Activated T-helper 2 cell treated with anti-CD3 and anti-CD28 coated beads, Interferon-gamma antibody, Interleukin-2, Interleukin-4, amounts not matched to agents 10 μg/mL and 5 μg/mL and 100 μg/mL, durations not matched to agents 14 hours and 24 hours and 36 hours (primary cell): ENCODE measurements at places on chromosomes 13 and 19.

- peak; percentile 47 for DNase-seq
Observed at GRCh38 chr19:17294051-17294891, 9.0 kb downstream of the ABHD8 start.

- no peak for DNase-seq
Observed at GRCh38 chr19:43812688-43813087, 10.4 kb upstream of the LYPD5 start.

GRCh38 chr13:79679334-79679733 lies 198.4 kb downstream of the NDFIP2 start:
- no peak for DNase-seq

DNA sequence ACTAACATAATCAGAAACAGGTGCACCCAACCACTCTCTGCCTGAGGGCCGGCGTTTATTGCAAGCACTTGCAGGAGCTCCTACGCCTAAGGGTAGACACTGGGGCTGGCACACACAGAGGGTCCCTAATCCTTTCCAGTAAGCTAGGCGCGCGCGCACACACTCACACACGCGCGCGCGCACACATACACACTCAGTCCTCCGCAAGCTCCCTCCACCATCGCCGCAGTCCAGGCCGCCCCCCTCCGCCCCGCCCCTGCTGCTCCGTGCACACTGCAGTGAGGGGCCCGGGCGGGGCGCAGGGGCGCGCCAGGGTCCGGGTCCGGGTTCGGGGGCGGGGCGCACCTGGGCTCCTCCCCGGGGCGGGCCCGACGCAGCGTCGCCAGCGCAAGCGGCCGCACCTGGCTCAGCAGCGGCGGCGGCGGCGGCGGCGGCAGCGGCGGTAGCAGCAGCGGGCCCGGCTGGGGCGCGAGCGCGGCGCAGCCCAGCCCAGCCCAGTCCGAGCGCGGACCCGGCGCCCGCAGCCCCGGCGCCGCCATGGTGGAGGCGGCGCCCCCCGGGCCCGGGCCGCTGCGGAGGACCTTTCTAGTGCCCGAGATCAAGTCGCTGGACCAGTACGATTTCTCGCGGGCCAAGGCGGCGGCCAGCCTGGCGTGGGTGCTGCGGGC lies at the start of gene CAMSAP3:
TSS of gene CAMSAP3 (plus strand) at position 398 of the 668 bp plus-strand sequence. CDS start at position 538, 140 bp downstream.
- DNase-seq: no peak

- DNase-seq: no peak
Observed at GRCh38 chr13:41345165-41345913, 34.3 kb downstream of the NAA16 start.

- no peak for DNase-seq
Observed at GRCh38 chr13:99312493-99312883, 5.3 kb upstream of the GPR183 start.

GRCh38 chr19:50398675-50399367 lies 14.7 kb downstream of the POLD1 start:
- DNase-seq: no peak

GRCh38 chr19:4051175-4052101 lies 15.3 kb downstream of the ZBTB7A start:
- no peak for DNase-seq

DNA sequence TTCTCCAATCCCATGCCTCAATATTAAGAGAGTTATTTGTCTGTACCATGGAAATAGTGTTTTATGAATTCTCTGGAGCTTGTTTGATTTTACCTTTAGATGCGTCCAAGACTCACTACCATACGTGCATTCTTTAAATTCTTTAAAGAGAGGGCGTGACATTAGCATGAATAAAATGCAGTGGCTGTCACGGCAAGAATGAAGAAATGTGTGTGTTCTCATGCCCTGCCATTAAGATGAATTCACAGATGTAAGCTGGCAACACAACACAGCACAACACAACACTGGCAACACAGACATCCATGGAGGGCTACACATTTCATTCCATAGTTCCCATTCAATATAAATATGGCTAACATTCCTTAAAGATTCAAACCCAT lies 213.4 kb downstream of the ENOX1 start:
- no peak for DNase-seq

- no peak for DNase-seq
Observed at GRCh38 chr13:66888698-66889097, 341.4 kb downstream of the PCDH9 start.

DNA sequence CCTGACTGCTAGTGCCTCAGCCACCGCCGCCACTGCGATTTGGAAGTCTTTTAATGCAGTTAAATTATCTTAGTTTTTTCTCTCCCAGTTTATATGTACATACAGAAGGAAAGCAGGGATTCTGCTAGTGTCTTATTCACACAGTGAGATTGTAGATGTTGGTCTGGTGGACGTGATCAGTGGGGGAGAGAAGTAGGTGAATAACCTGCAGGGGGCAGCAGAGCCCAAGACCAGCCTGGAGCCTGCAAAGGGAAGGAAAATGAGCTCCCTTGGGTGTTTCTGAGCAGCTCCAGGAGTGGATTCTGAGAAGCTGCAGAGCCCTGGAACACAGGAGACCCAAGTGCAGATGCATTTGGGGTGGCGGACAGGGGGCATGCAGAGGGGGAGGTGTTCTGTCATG lies 26.3 kb downstream of the ZNF844 start:
- peak; percentile 41 for DNase-seq

DNA sequence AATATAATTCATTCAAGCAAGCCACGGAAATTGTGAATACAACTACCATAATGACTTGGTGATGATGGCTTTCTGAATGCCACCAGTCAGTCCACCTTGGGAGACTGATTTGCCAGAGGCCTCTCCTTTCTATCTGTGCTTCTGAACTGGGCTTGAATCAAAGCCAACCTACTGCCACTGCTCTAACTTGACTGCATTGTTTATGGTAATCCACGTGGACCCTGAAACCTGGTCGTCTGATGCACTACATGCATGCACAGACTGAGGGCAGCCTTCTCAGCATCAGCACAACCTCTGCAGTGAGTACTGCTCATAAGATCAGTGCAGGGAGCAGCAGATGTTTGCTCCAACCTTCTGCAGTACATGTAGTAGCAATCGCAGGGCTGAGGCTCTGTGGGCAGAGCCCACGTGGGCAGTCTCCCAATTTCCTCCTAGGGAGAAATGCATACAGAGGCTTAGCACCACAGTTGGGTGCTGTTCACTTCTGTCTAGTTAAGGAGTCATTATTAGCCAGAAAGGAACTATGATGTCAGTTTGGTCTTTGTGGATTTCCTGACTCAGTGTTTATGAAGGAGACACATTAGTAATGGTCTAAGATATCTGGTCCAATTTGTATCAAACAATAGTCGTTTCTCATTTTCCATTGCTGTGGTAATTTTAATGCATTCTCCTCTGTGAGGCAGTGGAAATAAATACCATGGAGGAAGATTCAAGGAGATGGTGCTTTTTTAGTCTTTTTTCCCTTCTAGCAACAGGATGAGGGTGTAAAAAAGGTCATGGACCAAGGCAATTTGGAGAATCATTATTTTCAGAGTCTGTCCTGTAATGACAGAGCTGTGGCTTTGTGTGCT lies 82.5 kb downstream of the AKAP11 start:
- DNase-seq: no peak
